Activated T-cell treated with anti-CD3 and anti-CD28 coated beads, Interleukin-2, amount 50 U/mL, for 48 hours (primary cell): ENCODE measurements at places on chromosomes 1 and 21.

DNA sequence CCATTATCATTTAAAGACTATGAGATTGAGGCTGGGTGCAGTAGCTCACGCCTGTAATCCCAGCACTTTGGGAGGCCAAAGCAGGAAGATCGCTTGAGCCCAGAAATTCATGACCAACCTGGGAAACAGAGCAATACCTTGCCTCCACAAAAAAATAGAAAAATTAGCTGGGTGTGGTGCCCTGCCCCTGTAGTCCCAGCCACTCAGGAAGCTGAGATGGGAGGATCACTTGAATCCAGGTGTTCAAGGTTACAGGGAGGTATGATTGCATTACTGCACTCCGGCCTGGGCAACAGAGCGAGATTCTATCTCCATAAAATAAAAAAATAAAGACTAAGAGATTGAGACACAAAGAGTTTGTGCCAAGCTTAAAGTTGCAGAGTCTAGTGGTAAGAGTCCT lies 537.0 kb downstream of the DPYD start:
- no peak for DNase-seq

GRCh38 chr1:228335406-228336307 lies 71.0 kb downstream of the TRIM11 start:
- DNase-seq = no peak

DNA sequence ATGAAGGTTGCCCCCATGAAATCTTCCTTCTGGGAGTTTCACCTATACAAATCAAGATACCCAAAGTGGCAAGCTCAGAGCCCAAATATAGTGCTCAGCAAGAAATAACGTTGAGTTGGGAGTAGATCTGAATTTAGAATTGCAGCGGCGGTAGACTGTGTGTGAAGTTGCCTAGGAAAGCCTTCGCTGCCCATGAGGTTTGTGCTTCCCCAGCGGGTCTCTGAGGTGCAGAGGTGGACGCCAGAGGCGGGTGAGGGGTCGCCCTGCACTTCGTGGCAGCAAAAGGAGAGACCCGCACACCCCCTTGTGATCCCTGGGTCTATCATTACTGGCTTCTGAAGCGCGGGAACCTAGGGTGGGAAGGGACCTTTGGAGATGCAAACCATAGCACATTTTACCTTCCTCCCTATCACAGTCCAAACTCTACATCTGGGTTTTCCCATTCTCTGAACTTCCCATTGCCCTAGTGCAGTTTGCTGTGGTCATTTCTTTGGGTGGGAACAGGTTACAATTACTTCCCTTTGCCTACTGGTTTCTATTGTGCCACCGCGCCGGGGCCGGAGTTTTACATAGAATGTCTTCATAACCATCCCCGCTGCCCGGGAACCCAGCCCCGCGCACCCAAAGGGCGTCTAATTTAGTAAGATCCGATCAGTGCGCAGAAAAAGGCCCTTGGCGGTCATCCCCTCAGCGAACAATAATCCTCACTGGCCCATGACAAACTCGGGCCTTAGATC lies 5.2 kb downstream of the TBX15 start:
- DNase-seq = no peak

DNA sequence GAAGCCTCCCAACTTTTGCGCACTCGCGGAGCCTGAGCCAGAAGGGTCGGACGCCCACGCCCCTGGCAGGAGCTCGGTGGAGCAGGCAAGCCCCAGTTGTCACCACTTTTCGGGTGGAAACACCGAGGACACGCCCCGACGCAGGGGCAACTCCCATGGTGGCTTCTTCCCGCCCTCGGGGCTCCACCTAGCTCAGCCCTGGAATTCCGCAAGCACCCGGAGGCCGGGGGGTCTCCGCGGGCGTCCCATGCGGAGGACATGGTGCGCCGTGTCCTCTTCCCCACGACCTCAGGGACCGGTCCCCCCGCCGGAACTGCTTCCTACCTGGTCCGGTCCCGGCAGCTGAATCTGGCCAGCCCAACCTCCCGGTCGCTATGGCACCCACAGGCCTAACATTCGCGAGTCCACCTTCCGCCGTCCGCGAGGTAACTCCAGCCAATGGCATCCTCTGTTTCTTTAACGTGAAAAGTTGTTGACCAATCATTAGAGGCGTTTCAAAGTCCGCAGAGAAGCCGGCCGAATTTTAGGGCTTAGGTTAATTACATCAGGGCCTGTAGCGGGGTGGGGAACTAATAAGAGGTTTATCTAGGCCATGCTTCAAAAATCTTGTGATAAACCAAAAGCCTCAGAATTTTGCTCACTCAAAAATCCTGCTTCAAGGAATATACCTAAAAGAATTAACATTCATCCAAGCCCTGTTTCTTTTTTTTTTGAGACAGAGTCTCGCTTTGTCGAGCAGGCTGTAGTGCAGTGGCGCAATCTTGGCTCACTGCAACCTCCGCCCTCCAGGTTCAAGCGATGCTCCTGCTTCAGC lies at the start of gene STPG1:
STPG1 (minus strand) TSS at position 433 of the 814 bp plus-strand sequence. CDS start 12,394 bp downstream, outside the sequence.
- peak; percentile 89 for DNase-seq

- DNase-seq = no peak
Observed at GRCh38 chr1:85374160-85374559, 90.8 kb downstream of the DDAH1 start.

DNA sequence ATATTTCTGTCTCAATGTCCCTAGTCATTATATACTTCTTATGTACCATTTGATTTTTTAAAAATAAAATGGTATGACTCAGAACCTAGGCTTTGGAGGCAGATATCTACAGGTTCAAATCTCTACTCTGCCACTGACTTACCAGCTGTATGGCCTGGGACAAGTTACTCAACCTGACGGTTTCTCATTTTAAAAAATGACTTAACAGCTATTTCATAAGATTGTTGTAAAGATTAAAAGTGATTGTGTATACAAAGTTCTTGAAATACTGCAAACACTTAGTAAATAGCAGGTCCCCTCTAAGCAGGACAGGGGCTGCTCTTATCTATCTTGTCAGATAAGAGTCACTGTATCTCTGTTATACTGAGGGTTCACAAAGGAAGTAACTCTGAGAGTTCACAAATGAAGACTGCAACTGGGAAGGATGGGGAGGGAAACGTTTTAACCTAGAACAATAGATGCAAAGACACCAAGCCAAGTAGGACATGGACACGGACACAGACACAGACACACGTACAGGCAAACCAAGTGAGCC lies 2.6 kb downstream of the BCAR3 start:
- no peak for DNase-seq

GRCh38 chr1:99643021-99643779 lies 2.7 kb upstream of the PALMD start:
- DNase-seq = no peak

DNA sequence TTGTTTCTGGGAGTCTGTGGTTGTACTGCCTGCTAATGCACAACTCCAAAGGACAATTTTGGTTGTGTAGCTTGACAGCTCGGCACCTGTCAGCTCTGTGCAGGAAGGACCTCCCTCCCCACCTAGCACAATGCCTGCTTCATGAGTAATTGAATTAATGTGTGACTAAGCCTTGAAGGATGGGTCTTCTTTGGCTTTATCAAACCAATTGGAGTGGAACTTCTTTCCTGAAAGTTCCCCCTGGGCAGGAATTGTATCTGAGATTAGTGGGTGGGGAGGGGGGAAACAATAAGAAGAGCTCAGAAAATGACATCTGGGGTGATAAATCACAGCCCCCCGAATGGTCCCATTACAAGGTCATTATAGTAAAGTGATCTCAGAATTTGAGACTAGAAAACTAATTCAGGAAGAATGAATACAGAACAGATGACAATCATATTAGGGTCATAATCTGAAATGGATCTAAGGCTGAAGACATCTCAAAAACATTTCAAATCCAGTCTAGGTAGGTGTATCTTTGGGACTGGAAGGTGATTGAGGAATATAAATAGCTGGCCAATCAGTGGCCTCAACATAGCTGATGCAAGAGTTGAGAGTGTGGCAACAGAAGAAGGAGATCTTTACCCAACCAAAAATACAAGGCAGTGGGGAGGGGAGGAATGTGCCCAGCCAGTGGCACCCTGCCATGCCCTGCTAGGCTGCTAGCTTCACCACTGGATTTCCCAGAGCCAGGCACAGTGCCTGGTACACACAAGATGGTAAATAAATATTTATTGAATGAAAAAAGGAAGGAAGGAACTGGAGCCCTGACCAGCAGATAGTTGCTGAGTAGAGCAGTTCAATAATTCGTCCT lies 10.1 kb upstream of the SESN2 start:
- DNase-seq = peak; percentile 57

DNA sequence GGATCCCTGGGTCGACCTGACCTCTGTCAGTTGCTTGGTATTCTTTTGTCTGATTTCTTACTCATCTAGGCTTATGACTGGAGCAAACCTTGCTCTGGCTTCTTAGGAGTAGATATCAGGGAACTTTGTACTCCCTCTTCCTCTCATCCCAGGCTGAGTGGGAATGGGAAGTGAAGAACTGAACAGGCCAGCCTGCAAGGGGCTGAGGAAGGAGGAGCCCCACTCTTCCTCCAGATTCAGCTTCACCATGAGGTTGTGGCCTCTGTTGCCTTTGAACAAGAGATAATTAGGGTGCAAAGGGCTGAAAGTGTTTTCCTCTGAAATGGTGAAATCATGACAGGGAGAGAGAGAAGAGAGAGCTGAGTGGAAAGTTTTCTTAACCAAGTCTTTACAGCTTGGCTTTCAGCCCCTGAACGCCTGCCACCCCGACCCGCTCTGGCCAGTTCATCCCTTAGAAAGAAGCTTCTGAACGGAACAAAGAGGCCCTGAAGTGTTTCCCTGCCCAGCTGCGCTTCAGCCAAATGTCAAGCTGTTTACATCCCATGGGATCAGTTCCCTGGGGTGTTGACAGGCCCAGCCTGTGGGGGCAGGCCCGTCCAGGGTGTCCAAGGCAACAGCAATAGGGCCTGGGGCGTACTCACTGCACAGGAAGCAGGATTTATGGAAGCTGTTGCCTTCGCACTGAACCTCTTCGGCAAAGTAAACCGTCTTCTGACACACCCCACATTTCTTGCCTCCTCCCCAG lies 11.2 kb downstream of the CSRP1 start:
- no peak for DNase-seq

- DNase-seq = peak; percentile 72
Observed at GRCh38 chr21:42439284-42440186, 35.8 kb downstream of the UBASH3A start.

GRCh38 chr1:97797403-97798183 lies 123.2 kb downstream of the DPYD start:
- no peak for DNase-seq

DNA sequence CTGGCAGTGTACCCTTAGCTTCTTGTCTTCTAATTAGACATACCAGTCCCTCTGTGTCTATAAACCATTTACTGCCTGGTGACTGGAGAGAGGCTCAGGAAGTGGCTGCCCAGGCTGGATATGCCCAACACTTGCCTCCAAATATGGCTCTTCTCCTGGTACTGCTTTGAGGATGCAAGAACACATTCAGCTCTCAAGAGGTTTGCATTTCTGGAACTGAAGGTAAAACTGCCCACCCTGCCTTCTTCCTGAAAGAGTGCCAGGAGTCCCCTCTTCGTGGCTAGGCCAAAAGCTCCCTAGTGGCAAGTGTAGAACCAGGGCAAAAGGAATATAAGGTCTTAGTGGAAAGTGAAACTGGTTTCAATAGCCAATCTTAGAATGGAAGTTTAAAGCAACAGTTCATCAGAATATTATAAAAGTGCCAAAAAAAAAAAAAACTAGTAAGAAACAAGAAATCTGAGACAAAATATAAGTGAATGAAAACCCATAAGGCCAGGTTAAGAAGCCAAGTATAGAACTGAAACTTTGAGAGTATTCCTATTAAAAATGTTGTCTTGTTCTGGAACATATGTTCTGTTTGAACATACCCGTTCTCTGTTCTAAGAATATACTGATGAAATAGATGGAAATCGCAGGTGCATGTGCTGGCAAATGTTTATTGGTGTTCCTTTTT lies 77.2 kb upstream of the CTTNBP2NL start:
- no peak for DNase-seq

DNA sequence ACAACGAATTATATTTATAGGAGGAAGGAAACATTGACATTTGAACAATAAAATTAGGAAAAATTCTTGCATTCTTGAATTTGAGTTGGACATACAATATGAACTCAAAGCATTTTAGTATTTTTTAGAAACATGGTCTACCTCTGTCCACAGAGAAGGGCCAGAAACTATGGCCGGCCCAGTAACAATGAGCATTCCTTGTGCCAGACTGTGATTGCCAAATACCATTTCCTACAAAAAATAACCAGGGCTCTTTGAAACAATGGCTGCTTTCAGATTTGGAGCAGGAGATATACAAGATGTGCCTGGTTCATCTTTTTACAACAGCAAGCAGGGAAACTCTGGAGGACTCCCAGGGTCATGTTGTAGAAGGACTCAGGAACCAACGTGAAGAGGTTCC lies 38.4 kb downstream of the NOS1AP start:
- no peak for DNase-seq

- DNase-seq = no peak
Observed at GRCh38 chr1:38015978-38016725, 3.6 kb downstream of the UTP11 start.

DNA sequence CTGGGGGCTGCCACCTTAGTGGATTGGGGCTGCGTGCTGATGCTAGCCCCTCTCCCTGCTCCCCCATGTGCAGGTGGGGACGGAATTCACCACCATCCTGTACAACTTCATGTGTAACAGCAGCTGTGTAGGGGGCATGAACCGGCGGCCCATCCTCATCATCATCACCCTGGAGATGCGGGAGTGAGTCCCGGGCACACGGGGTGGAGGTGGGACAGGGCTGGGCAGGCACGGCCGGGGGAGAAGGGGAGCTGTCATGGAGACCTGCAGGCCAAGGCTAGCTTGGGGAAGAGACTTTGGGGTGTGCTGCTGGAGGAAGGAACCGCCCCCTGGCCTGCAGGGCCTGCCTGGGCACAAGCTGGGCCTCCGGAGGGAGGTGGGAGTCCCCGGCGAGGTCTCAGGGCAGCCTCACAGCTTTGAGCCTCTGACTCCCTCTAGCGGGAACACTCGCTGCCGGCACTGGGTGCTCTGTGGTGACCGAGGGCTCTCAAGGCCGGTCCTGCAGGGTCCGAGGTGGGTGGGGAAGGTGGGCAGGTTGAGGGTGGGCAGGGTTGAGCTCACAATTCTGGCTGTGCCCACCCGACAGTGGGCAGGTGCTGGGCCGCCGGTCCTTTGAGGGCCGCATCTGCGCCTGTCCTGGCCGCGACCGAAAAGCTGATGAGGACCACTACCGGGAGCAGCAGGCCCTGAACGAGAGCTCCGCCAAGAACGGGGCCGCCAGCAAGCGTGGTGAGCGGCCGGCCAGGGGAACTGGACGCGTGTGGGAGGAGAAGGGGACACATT lies 25.0 kb upstream of the CCDC27 start:
- no peak for DNase-seq

DNA sequence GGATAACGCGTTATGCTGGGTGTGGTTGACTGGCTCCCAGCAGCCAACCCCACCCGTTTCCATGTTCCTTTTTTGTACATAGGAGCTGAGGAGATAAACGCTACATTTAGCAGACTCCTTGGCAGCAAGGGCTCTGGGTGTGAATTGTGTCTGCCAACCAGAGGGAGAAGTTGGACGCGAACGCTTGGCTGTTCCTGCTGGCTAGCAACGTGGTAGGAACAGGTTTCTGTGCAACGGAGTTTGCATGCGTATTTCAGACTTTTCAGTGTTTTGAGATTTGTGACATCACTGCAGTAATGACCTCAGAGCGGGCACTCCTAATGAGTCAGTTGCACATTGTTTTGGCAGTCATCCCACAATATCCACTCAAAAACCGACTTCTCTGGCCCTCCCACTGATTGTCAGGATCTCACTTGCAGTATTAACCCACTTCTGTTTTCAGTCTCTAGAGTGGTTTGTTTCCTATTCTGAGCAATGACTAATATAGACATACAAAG lies 98.7 kb upstream of the RGS1 start:
- DNase-seq = no peak

GRCh38 chr1:39954870-39955546 lies at the start of gene MFSD2A:
MFSD2A (plus strand) TSS chr1:39955145; CDS start chr1:39955293, 148 bp downstream.
- peak; percentile 94 for DNase-seq

GRCh38 chr1:227731241-227731677 lies 3.8 kb downstream of the JMJD4 start:
- no peak for DNase-seq

GRCh38 chr1:37533317-37534093 lies 18.9 kb upstream of the MEAF6 start:
- no peak for DNase-seq
